ENCODE measurements at places on chromosomes 5 and 9.

DNA sequence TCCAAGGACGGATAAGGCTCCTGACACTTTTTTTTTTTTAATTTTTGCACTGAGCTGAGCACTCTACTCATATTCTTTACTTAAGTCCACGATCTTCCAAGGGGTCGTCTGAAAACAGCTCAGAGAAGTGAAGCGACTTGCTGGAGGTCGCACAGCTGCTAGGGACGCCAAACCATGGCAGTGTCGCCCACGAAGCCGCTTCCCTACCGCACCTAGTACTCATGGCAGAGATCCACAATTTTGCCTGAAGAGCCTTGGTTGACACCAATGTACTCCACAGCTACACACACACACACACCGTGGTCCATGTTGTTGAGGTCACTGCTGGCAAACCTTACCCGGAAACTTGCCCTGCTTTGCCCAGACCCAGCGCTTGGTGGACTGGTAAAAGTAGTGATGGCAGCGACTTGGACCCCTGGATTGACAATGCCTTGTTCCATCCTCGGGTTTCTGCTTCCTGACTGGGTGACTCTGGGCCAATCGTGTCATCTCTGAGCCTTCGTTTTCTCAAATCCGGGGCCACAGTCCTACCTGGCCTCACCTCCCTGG is 521 bp upstream of the SLIT3 start:
- DNase-seq, result no peak

DNA sequence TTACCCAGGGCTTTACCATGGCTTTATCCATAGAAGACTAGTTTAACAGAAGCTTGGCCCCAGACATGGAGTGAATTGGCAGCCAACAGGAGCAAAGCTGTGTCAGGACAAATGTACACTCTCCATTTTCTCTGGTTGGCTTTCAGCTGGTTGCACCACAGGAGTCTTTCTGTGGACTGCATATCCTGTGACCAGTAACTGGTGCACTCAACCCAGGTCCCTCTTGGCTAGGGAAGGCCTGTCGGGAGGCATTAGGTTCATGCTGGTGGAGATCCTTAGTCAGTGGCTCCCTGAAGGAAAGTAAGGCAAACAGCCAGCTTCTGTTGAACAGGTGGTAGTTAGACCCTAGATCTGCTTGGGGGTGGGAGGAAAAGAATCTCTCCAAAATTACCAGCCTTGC is 146.9 kb upstream of the TLX3 start:
- no peak for DNase-seq

- DNase-seq, result no peak
Measured at GRCh38 chr9:114261026-114261425, 61.9 kb upstream of the ORM1 start.

DNA sequence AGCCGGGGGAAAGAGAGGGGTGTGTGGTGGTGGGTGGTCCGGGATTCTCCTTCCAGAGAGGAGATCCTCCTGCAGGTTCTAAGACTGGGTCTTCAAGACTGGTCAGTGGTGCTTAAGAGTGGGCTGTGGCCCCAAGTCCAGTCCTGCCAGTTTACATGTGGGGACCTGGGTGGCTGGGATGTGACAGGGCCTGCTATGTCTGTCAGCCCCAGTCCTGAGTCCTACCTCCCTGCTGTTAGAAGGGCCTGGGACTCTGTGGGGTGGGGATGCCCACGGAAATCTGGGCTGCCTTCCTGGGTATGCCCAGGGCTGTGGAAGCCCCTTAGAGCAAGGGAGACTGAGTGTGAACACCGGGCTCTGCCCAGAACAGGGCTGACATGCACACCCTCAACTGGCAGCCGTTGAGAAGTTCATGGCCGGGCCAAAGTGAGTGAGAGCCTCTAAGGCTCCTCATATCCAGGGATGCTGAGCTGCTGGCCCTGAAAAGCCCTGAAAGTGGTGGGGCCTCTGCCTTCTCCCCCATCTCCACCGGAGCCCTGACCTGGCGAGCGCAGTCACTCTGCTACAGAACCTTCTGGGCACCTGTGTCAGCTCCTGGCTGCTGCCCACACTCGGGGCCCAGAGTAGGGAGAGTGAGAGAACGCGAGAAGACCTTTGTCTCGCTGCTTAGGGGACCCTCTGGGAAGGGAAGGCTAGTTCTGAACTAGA is 1.7 kb downstream of the PHF2 start:
- DNase-seq, result no peak

GRCh38 chr9:133869674-133870405 is 122.3 kb downstream of the VAV2 start:
- DNase-seq, result no peak

DNA sequence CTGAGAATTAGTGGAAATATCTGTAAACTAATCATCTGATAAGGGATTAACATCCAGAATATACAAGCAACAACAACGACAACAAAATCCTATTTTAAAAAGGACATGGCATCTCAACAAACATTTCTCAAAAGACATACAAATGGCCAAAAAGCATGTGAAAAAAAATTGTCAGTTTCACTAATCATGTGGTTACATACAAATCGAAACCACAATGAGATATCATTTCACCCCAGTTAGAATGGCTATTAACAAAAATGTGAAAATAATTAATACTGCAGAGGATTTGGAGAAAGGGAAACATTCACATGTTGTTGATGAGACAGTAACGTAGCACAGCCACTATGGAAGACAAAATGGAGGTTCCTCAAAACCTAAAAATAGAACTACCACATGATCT is 69.5 kb downstream of the ERP44 start:
- no peak for DNase-seq

DNA sequence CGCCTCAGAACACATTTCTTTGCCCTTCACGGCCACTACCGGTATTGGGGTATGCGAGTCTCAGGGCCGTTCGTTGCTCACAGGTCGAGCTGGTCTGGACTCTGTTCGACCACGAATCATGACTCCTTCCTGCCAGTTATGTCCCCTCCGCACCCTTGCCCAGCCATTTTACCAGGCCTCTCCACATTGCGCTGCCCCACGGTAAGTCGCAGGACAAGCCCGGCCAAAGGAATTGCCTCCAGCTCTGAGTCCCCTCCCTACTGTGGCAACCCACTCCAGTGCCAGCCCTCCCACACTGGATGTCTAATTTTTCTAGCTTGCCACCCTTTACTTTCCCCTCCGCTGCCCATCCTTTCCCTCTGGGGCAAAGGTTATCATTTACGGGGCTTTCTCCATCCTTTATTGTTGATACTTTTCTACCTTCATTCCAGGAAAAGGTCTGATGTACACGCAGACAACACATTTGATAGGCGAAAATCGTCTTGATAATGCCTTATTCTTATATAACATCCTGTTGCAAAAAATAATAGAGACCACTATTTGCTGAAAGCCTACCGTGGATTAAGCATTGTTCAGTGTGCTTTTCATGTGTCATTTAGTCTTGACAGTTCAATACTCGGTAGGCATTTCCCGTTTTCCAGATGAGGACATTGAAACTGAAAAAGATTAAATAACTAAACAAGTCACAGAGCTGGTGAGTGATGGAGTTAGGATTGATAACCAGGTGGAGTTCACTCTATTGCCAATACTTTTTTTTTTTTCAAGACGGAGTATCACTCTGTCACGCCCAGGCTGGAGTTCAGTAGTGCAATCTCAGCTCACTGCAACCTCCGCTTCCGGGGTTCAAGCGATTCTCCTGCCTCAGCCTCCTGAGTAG is 958 bp upstream of the HSPA5 start:
- no peak for DNase-seq

GRCh38 chr5:39584927-39585326 is 160.1 kb upstream of the DAB2 start:
- DNase-seq, result no peak

DNA sequence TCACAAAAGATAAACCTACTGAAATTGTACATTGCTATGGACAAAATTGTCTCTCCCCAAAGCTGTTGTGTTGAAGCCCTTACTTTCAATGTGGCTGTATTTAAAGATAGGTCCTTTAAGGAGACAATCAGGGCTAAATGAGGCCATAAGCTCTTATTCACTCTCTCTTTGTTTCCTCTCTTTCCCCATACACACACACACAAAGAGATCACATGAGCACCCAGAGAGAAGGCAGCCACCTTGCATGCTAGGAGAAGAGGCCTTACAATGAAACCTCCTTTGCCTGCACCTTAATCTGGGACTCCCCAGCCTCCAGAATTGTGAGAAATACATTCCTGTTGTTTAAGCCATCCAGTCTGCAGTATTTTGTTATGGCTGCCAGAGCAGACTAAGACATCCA is 1295.6 kb upstream of the CDH6 start:
- no peak for DNase-seq

DNA sequence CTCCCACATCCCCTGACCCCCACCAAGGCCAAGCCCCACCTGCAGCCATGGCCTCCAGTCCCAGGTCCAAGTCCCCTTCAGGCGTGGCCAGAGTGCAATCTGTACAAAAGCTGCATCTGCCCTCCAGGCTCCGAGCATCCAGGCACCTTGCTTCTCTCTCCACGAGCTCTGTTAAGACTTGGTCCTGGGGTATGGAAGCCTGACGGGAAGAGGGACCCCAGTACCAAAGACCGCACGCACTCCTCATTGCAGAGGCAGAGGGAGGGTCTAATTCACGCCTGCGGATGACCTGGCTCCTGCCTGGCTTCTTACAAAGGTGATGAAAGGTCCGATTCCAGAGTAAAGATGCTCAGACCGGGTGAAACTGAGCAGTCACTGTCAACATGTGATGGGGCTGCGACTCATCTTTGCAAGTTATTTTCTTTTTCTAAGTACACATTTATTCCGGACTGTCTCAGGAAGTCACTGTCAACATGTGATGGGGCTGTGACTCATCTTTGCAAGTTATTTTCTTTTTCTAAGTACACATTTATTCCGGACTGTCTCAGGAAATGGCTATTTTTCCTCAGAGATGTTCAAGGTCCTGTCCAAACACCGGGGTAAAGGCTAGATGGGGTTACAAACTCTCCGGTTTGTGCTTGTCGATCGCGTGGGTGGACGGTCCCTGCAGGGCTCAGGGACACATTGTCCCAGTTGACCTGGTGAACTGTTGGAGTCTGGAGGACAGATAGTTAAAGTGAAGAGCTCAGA is 252.0 kb upstream of the IRX4 start:
- DNase-seq, result no peak

- DNase-seq, result no peak
Measured at GRCh38 chr9:118533101-118533500, 828.9 kb downstream of the TLR4 start.

DNA sequence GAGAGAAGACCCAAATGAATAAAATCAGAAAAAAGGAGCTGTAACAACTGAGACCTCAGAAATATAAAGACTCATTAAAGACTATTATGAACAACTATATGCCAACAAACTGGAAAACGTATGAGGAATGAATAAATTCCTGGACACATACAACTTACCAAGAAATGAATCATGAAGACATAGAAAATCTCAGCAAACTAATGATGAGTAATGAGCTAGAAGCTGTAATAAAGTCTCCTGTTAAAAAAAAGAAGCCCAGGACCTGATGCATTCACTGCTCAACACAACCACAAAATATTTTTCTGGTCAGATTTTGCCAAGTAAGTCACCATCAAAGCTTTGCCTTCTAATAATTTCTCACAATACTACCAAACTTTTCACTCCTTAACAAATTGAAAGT is 666.7 kb downstream of the LRRC70 start:
- DNase-seq, result no peak

GRCh38 chr5:134732819-134733218 is 5.5 kb upstream of the CAMLG start:
- DNase-seq, result no peak

DNA sequence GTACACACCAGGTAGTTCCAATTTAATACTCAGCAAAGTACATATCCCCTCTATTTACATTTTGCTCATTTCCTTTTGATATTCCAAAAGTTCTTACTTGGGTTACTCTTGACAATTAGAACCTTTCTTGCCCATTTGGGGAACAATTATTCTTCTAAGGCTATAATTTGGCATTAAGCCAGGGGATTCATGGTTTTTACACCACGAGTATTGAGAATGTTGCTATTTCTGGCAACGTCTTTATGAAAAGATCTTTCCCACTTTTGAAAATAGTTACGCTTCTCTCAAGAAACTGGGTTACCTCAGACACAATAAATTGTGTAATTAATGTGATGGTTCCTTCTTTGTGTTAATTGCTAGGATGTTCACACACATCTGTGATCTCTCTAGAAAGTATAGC is 11.5 kb upstream of the CAAP1 start:
- DNase-seq, result no peak

DNA sequence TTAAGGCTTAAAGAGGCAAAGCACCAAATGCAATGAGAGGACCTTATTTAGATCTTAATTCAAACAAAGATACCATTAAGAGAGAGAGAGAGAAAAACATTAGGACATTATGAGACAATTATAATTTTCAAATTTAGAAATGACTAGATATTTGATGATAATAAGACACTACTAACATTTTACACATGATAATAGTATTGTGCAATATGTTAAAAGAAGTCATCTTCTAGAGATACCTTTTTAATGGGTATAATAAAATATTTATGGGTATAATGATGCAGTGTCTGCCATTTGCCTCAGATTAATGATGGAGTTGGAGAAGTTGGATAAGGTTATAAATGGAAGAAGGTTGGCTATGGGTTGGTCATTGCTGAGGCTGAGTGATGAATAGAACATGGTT is 21.2 kb downstream of the SPAAR start:
- DNase-seq, result no peak

DNA sequence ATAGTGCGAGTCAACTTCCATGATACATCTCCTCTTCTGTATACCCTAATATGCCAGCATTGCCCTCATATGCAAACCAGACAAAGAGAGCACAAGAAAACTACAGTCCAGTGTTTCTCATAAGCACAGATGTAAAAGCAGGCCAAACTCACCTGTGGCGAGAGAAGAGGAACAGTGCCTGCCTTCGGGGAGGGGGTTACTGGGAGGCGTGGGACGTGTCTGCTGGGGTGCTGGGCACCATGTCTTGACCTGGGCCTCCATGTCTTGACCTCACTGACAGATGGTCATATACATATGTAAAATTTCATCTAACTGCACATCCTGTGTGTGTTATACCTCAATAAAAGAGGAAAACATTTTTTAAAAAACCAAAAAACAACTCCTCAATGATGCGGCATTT is 159.3 kb upstream of the PPP1R26 start:
- no peak for DNase-seq

DNA sequence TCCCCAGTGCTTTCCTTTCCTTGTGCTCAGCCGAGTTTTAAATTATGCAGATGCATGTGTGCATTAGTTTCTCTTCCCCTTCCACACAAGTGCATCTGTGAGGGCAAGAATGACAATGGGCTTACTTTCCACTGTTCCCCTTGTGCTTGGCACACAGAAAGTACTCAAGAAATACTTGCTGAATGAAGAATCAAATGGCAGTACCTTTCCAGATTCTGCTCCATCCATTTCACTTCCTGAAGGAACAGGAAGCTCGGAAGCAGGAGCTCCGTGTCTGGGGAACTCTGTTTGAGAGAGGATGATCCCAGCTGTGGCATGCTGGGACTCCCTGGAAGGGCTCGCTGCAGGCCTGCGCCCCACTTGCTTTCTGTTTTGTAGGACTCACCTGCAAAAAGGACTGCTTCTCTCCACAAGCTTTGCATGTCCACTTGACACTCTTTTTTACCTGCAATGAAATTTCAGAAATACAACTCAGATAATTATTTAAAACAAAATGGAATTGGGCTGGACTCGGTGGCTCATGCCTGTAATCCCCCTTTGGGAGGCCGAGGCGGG is 5.5 kb downstream of the MRNIP start:
- DNase-seq, result no peak

- DNase-seq, result no peak
Measured at GRCh38 chr9:134913713-134914500, 3.8 kb downstream of the FCN1 start.

- DNase-seq, result no peak
Measured at GRCh38 chr5:145683431-145683830, 151.7 kb downstream of the PRELID2 start.

GRCh38 chr9:84894859-84895258 is 225.3 kb downstream of the NTRK2 start:
- DNase-seq, result no peak
